ENCODE measurements at places on chromosomes 1 and 21.

GRCh38 chr21:21029164-21029563, 31.0 kb downstream of the NCAM2 start:
- no peak for DNase-seq

- no peak for DNase-seq
Measured at GRCh38 chr21:14321042-14321441, 61.9 kb downstream of the HSPA13 start.

DNA sequence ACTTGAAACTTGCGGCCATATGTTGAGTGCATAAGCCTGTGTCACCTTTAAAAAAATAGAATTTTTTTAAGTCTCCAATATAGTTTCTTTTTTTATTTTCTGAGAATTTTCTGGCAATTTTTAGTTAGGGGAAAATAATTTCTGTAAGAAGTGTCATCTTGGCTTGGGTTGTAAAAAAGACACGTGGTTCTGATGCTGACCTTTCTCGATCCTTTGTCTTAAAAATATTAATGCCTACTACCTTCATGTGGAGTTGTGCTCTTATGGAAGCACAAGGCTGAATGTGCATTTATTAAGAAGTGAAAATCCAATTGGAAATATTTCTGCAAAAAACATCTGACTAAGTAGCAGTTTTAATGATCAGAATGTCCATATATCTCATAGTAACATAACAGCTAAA, 3.5 kb downstream of the ELAVL4 start:
- DNase-seq, result no peak

DNA sequence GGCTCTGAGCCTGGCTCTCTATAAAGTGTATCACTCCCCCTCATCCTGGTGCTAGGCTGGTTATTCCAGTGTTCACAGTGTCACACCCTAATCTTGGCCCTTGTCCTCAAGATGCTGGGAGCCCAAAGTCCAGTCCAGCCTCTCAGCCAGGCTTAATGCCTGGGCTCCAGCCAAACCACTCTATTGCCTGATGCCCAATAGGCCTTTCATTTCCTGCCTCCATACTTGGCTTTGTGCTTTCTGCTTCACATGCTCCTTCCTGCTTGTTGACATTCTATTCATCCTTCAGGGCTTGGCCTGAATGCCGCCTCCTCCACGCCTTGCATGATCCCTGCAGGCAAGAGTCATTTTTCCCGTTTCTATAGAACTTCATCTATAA, 1.7 kb downstream of the KLHDC8A start:
- no peak for DNase-seq

GRCh38 chr1:6288665-6289064, 27.8 kb upstream of the GPR153 start:
- no peak for DNase-seq

DNA sequence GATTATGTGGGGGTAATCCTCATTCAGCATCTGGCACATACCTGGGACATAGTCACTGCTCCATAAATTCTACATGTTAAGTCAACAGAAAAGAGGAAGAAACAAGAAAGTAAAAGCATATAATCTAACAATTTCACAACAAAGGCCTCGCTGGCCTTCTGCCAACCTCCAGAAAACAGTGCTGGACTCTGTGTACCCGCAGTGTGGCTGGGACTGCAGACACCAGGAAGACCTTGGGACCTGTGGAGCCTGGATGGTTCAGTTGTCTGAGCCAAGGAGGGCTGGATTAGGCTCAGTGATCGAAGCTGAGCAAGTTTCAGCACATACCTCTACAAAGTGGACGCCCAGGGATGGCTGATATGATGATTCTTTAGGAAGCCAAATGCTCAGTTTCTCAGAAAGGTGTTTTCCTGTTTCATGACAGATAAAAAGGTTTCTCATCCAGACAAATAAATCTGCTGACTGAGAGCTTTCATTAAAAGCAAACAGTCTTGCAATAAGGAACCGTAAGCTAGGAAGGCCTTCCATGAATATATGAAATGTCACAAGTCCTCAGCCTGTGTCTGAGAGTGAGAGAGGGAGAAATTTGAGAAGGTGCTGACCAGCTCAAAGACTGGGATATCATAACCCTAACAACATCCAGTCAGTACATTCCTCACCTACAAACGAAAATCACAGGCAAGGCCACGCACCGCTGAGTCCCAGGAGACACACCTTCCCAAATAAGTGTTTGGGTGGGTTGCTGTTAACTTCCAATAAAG, 48.4 kb downstream of the CAPZB start:
- DNase-seq, result no peak

DNA sequence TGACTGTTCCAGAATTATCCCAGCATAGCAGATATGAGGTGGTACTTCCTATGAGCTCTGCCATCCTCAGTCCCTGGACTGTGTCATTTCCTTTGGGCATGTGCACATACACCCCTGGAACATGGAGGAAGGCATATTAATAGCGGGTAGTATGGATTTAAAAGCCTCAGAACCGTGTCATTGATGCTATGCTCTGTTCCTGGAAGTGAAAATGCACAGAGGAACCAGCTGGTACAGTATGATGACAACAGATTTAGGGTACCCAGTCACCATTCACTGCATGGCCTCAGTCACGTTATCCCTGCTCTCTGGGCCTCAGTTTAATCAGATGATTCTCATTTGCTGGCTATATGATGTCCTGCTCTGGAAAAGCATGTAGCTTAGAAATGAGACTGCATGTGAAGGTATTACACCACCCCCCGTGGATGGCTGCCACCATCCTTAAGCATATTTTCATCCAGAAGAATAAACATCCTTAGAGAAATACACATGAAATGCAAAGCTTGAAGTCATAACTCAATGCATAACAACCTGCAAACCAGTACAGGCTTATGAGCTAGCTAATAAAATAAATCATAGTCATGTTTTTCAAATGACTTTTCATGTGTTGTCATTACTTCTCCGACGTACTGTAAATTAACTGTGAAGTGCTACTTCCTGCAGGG, 37.8 kb downstream of the SETD4 start:
- DNase-seq, result no peak

DNA sequence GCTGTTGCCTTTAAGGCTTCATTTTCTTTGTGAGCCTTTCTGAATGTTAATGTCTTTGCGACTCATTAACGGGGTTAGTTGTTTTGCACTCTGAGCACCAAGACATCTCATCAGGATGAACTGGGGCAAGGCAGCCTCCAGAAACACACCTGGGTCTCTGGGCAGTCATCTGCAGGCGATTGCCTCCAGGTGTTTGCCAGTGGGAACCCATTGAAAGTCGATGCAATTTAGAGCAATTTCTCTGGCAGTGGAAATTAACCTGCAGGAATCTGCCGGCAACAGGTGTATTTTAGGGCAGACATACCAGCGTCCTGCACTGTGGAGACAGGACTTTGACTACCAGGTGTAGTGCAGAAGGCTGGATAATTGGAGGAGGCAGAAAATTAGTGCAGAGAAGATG, 661.0 kb upstream of the PTBP2 start:
- no peak for DNase-seq

DNA sequence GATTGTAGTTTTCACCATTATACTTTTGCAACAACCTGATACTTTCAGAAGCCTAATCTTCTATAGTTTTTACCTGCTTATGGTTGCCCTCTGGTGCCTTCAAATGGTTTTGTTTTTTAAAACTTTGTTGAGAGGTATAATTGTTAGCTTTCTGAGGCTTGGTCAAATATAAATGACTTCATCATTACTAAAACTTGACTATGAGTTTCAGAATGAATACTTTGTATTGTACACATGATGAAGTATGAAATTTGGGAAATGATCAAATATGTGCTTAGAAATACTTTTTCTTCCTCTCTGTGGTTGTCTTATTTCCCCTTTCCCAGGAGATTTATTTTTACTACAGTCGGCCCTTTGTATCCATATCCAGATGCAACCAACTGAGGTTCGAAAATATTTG, 151.8 kb upstream of the B3GALT2 start:
- peak; percentile 16 for DNase-seq

DNA sequence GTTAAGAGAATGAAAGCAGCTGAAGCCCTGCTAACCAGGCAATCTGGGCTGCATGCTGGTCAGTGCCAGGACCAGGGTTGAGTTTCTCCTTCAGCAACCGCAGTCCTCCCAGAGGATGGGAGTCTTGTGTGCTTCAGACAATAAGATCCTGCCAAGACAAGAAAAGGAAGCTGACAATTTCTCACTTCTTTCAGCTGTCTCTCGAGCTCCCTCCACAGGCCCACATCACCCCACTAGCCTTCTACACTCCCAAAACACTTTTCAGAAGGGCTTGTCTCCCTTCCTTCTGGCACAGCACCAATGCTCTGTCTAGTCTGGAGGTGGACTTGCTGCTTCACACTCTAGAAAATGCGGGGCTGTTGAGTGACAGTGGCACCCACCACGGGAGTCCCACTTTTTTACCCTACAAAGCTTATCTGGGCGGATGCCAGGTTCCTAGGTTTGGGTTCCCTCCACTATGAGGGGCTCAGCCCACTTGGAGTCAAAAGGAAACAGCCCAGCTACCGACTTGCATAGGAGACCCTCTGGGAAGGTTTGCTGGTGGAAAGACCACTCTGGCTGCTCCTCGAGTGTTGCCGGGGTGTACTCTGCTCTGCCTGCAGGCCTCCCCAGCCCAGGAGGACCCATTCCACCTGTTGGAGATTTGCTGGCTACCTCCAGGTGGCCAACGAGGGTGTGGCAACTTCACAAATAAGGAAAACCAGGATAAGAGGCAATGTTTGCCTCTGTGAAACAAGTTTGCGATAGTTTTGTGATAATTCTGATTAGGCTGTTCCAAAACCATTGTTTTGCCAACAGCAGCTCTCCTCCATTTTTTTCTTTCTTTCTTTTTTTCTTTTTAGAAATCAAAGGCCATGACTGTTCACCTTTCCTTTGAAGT, 68.9 kb downstream of the TENT5C start:
- DNase-seq, result peak; percentile 75

GRCh38 chr1:199510314-199510713, 517.2 kb upstream of the NR5A2 start:
- no peak for DNase-seq

- no peak for DNase-seq
Measured at GRCh38 chr1:217063172-217063908, 340.1 kb upstream of the ESRRG start.

DNA sequence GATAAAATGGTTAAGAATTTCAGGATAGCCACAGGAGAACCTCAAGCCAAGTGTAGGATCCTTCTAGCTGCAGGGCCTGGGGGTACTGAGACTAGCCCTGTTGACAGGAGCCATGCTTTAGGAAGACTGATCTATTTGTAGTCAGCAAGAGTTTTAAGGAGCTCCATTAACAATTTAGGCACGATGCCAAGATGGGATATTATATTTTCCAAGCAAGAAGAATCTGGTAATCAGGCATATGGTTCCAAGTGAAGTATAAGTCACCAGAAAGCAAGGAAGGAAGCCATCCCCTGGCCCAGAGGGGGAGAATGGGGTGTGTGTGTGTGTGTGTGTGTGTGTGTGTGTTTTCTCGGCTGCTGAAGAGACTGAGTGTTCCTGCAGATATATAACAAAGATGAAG, 7.0 kb downstream of the IFNAR2 start:
- DNase-seq, result no peak

DNA sequence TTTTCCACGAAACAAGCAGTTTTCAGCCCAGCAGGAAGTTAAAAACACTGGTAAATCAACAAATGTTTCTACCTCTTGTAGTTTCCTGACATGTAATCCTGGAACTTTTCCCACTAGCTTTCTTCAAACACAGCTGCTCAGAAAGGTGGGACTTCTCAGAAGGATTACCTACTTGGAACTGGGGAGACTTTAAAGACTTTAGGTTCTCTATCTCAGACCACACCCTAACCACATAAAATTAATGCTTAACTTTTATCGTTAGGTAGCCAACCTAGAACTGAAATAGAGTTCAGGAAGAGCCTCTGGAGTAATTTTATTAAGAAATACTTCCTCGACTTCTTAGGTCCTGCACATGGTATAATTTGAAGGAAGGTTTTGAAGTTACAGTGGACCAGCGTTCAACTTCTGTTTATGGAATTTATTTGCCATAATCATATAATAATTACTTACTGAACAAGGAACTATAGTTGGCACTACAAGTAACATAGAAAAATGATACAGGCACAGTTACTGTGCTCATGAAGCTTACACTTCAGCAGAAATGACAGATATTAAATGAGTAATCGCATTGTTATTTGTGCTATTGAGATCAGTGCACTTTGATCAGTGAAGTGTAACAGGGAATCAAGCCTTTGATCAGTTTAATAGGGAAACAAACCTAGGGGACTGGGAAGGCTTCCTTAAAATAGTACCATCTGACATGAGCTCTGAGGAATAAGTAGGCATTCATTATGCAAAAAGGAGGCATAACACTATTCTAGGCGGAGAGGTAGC, at the start of gene BCL2L15:
Gene BCL2L15, minus strand, starts transcription at position 180 of the 774 bp plus-strand sequence. CDS start 206 bp downstream, outside the sequence.
- DNase-seq, result no peak

GRCh38 chr1:20405893-20406604, 80.0 kb downstream of the CAMK2N1 start:
- no peak for DNase-seq

- DNase-seq, result no peak
Measured at GRCh38 chr1:35860696-35861095, 22.3 kb upstream of the AGO1 start.

GRCh38 chr1:164622068-164622845, 63.3 kb downstream of the PBX1 start:
- DNase-seq, result no peak

GRCh38 chr1:11485191-11485590, 6.2 kb downstream of the DISP3 start:
- DNase-seq, result no peak

GRCh38 chr1:242139442-242139841, 140.5 kb upstream of the MAP1LC3C start:
- DNase-seq, result no peak

DNA sequence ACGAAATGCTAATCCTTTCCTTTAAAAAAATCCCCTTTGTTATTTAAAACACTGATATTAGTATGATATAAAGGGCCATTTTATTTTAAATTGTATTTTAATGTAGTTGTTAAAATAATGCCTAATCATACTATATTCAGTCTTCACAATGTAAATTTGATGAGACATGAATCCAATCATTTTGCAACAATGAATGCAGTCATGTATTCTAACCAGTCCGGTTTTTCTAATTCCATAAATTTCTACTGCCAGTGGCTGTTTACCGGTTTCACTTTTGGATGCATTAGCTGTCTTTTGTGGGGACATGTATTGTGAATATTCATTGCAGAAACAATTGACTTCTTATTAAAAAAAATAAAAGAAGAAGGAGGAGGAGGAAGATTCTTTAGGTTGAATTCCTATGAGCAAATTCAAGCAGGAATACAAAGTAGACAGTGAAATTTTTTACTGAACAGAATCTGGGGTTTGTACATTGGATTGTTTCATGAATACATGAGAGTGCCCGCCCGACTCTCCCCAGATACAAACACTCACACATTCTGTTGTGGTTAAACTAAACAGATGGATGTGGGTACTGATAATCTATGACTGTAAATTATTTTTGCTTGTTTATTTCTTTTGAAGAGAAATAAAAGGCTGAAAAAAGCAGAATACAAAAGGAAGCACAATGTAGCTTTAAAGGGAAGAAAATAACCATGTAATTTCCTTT, 624.8 kb upstream of the PTBP2 start:
- no peak for DNase-seq

All from CD4-positive, alpha-beta T cell treated with Interleukin-17A for 1 hour (primary cell).